ENCODE measurements at places on chromosomes 13 and 19.

GRCh38 chr13:55576389-55576788 lies 1564.3 kb upstream of the PRR20A start:
- DNase-seq = no peak

DNA sequence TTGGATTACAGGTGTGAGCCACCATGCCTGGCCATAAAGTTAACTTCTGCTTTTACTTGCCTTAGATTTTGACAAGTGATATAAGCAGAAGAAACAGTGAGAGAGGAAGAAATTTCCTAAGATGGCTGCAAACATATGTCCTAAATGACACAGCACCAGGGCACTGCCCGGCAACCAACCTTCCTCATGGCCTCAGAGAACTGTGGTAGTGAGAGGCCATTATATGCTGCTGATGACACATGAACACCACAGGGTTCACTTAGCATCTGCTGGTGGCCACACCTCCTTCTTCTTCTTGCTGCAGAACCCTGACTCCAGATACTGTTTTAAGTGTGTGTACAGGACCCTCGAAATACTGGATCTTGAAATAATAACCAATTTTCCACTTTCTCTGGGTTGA lies 88.2 kb downstream of the KCTD12 start:
- DNase-seq = no peak

DNA sequence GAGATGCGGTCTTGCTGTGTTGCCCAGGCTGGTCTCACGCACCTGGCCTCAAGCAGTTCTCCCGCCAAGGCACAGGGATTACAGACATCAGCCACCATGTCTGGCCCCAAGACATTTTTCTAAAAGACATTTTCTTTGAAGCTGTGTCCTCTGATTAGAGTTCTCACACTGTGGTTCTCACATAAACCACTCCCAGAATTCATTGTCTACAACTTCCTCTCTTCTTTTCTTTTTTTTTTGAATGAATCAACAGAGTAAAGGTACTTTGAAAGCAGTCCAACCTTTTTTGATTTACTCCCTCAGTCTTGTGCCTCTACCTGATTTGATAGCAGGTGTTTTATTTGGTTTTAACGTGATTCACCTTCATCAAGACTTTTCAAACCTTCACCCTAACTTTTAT lies 14.3 kb upstream of the SHD start:
- no peak for DNase-seq

DNA sequence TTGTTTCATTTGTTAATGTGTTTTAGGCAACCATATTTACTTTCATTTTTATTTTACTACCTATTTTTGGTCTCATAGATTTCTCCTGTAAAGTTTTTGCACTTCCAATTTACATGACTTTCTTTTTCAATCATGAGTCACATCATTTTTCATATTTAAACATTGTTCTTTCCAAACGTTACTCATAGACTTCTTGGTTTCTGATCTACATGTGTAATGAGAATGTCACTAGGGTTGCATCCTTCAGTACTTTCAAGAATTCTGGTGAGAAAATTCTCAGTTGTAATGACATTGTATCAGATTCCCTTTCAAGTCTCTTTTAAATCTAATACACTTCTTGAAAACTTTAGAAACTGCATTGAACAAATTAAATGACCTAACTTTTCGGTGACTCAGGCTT lies 991.7 kb downstream of the EFNB2 start:
- DNase-seq = no peak

DNA sequence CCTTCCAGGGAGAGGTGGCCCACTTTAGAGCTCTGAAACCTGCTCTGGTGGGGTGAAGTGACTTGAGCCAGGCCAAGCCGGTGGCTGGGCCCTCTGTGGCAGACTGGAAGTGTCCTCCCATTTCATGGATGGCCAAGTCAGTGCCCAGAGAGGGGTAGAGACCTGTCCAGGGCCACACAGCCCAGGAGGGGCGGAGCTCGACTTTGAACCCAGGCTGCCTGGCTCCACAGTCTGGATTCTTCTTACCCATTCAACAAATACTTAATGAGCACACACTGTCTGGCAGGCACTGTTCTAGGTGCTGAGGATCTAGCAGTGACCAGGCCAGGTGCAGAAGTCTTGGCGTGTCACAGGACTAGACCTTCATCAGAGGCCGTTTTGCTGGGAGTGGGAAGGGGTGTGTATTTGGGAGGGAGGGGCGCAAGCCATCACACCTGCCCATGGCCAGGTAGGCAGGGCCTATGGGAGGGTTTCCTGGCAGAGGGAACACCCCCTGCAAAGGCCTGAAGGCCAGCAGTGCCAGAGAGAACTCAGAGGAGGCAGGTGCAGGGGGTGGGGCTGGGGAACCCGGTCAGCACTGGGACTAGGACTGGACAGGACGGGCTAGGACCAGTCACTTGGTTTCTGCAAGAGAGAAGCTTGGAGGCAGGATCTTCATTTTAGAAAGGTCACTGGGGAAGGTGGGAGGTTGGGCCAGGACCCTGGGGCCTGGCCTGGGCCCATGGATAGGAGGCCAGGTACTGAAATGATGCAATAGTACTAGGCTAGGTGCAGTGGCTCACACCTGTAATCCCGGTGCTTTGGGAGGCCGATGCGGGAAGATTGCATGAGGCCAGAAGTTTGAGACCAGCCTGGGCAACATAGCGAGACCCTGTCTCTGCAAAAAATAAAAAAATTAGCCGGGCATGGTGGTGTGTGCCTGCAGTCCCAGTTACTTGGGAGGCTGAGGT lies 31.8 kb downstream of the DNM2 start:
- no peak for DNase-seq

DNA sequence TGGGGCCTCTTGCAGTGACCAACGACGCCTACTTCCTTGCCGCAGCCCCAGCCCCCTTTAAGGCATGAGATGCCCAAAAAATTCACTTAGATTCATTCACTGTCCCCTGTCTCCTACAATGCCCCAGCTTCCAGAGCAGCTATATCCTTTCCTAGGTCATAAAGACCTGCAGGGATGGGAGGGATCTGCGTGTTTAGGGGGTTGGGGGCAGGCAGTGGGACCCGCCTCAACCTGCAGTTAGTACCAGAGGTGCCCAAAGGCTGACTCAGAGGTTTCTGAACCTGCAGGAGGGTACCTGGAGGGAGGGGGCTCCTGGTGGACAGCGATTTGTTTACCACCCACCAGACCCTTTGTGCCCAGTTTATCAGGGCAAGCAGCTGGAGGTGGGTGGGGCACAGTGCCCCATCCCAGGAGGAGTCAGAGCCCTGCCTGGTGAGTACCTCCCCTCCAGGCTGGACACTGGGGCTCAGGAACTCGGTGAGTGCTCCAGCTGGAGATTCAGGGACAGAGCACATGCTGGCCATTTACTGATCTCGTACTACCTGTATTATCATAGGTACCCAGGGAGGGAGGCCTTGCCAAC lies 10.1 kb downstream of the RPS28 start:
- no peak for DNase-seq

DNA sequence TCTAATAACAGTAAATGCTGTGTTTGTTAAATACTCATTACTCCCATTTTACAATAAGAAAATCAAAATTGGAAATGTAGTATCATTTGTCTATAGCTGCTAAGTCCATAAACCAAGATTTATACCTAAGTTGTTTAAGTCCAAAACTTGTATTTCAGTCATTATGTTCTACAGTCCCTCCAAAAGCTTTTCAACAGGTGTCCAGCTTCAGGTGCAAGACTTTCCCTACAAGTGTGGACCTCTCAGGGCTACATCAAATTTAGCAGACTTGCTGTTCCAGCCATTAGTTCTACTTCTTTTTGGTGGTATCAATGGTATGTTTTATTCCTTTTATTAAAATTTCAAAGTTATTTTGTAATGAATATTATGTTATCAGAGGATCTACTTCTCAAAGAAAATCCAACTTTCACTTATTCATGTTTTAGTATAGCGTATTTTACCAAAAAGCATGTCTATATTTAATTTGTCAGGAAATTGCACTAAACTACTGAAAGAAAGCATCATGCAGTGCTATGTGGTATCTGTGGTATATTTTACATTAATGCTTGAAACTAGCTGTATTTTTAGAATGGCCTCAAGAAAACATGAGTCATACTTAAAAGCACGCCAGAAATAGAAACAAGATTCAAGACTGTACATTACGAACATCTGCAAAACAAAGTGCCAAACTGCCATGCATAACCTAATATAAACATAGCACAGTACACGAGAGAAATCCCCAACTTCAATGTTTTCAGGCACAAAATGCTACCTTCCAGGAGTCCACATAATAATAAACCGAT lies 44.5 kb downstream of the VWA8 start:
- no peak for DNase-seq

DNA sequence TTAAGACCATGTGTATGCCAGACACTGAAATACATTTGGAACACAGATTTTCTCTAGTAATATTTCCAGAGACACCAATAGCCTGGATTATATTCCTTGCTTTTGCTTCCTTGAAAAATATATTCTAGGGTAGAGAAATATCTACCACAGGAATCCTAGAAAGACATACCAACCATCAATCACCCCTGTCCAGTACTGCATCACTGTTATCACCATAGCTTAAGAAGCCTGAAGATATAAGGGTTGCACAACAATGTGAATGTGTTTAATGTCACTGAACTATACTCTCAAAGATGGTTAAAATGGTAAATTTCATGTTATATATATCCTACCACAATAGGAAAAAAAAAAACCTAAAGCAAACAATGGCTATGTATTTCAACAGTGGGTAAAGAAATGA lies 163.6 kb downstream of the DIAPH3 start:
- no peak for DNase-seq

DNA sequence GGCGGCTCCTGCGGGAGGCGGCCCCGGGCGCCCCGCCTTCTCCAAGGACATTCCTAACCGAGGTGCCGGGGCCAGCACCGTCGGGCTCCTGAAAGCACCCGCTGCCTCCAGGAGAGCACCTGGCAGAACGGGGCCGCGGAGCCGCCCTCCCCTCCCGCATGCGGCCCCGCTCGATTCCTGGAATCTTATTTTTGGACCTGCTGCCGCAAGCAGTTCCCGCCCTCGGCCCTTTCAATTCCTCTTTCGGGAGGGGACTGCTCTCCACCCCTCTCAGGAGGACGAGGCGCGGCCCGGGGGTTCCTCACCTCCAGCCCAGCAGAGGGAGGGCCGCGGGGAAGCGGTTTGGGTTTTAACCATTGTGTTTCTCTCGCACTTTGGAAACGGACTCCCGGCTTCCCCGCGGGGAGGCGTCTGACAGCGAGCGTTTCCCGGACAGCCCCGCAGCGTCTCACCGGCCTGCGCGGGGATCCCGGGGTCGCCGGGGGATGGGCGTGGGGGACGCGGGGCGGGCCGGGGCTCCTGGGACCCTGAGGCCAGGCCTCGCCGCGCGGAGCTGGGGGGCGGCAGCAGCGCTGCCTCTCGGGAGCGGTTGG lies 849 bp downstream of the GAS6 start:
- no peak for DNase-seq

- DNase-seq = no peak
Measured at GRCh38 chr19:50465000-50465399, 11.3 kb upstream of the EMC10 start.

DNA sequence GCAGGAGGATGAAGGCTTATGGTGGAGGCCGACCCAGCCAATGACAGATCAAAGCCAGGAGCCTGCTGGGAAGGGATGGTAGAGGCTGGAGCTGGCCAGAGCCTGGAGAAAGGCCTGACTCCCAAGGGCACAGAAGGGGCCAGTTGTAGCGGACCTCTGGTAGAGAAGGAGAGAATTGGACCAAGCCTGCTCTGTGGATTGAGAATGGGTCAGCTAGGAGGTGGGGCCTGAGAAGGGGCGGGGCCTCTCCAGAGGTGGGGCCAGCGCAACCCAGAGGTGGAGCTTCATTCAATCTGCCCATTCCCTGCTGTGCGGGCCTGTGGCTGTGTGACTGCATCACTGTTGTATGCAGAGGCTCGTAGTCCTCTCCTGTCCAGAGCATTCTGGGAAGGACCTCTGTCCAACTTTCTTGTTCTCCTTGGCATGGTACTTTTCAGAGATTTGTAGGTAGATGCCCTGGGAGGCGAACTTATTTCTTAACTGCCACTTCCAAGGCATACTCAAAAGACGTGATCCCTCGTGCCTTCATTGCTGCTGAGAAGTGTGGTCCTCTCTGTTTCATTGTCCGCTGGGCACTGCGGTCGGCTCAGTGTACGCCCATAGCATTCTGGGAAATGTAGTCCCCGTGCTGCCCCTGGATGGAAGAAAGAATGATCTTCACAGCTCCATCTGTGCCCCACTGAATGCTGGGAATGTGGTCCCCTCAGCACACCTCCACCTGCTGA lies 6.7 kb downstream of the GRIN2D start:
- no peak for DNase-seq

DNA sequence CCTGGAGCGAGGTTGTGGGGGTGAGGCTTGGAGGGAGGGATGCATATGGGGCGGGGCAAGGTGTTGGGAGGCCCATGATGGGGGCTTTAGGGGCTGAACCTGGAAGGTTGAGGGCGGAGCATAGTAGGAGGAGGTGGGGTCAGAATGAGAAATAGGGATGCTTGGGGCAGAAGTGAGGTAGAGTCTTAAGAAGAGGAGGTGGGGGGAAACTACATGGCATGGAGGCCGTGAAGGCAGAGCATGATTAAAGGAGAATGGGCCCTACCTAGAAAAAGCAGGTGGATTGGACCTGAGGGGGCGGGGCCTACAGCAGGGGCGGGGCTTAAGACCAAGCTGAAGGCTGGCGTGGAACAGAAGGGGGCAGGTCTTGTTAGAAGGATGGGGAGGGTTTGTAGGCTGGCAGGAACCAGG lies 799 bp downstream of the NR1H2 start:
- DNase-seq = no peak

- DNase-seq = no peak
Measured at GRCh38 chr19:16024266-16025107, 51.8 kb upstream of the TPM4 start.

- no peak for DNase-seq
Measured at GRCh38 chr19:48858984-48859710, 9.3 kb downstream of the PLEKHA4 start.

GRCh38 chr19:44726465-44726864 lies 22.0 kb upstream of the BCL3 start:
- DNase-seq = no peak

DNA sequence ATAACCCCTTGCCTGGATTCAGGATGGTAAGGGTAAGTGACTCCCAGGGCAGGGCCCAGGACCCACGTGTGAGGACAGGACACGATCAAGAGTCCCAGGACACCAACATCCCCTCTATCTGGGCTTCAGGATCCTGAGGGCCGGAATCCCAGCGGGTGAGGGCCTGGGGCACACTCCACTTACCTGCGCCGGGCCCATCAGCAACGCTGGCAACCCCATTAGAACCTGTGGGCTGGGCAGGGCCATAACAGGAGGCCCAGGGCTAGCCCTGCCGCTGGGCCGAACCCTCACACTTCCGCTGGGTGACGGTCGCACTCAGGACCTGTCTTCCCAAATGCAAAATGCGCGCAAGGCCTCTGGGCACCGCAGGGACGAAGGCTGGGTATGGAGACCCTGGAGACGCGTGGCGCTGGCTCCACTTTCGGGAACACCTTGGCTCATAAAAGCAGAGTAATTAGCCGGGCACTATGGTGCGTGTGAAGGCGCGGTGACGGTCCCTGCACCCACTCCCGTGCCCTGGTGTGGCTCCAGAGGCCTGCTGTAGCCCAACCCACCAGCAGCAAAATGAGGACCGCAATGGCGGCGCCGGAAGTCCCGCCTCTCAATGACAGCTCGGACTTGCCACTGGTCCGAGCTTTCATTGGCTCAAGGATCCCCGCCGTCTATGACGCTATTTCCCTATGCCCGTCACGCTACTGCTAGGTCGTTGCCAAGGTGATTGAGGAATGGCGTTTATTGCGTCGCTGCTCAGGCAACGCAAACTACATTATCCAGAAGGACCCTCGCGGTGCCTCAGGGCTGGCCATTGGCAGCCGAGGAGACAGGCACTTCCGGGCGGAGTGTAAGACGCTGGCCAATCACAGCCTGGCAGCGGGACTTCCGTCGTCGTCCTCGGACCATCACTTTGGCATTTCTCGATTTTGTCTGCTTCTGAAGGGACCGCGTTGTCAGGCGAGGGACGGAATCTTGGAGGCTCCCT lies at the start of gene ZNF132:
ZNF132 (minus strand) TSS at position 578 of the 979 bp plus-strand sequence; CDS start at position 246, 332 bp downstream.
- DNase-seq = peak; percentile 90

GRCh38 chr13:66899955-66900354 lies 330.2 kb downstream of the PCDH9 start:
- DNase-seq = no peak

Data from osteocyte (in vitro differentiated cells).